Upper lobe of left lung (tissue), 6 donors: ENCODE measurements at places on chromosomes 16 and 17.

- DNase-seq = peak; percentile 10
Observed at GRCh38 chr17:41522301-41523224, 3.9 kb upstream of the KRT15 start.

DNA sequence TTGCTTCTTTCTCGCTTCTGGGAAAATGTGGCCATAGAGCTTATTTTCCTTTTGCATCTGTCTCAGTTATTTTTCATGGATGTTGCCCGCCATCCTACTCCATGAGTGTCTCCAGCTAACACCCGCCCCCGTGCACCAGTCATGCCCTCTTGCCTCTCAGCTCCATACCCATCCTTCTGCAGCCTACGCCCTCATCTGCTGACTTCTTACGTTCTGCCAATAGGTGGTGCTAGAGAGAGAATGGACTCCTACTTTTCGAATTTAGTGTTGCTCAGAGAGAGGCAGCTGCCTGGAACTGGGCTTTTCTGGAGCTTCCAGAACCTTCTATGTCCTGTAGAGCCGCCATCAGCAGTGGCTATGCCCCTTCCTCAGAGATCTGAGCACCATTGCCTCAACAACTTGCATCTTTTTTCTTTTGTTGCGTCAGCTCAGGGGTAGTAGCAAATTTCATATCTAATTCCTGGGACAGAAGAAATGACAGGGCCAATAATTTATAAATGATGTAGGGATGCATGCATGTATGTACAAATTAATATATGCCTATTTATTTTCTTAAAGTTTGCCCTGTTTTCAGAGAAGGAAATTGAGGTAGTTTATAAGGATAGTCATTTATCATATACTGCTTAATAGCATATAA is 119.7 kb upstream of the MYOCD start:
- DNase-seq = no peak

DNA sequence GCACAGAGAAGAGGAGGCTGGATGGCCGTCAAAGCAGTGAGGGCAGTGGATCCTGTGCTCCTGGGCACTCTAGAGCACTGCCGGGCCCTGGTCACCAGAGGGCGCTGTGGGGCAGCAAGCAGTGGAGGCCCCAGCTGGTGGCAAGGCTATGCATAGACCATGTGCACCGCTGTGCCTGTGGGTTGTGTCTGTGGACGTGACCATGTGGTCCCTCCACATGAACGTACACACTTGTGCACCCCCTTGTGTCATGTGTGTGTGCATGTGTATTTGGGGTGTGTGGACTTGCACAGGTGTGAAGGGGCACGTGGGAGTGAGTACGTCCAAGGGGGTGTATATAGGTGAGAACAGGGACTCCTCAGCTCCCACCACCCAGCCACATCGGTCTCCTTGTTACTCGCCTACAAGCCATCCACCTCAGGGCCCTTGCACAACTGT is 4.4 kb upstream of the MAP2K3 start:
- peak; percentile 95 for DNase-seq

GRCh38 chr17:77916703-77917481 is 41.6 kb upstream of the TNRC6C start:
- DNase-seq = peak; percentile 43

GRCh38 chr17:73770115-73770848 is 126.0 kb upstream of the SDK2 start:
- DNase-seq = no peak

- DNase-seq = no peak
Observed at GRCh38 chr16:13178318-13178717, 276.9 kb downstream of the SHISA9 start.

- no peak for DNase-seq
Observed at GRCh38 chr16:79593074-79593531, 7.4 kb downstream of the MAF start.

- DNase-seq = no peak
Observed at GRCh38 chr17:76674600-76674999, 31.0 kb upstream of the ST6GALNAC1 start.

DNA sequence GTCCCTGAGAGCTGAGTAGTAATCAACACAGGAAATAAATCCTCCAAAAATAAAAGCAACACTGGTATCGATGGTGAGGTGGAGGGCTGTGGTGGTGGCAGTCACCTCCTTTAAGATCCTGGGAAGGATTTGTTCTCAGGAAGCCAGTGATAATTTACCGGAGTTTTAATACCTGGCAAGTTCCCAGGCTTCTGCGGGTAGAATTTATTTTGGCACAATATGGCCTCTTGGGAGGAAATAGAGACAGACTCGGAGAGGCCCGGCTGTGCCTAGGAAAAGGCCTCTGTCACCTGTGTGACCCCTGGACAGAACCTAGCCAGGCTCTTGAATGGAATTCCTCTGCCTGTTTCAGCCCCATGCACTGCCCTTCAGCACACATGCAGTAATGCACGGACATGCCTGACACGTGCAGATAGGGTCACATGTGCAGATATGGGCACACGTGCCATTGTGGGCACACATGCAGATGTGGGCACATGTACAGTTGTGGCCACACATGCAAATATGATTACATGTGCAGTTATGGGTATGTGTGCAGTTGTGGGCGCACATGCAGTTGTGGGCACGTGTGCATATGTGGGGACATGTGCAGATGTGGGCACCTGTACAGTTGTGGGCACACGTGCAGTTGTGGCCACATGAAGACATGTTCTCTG is 33.5 kb downstream of the MGAT5B start:
- no peak for DNase-seq

GRCh38 chr17:69524854-69525253 is 110.4 kb downstream of the MAP2K6 start:
- no peak for DNase-seq

GRCh38 chr16:85699628-85700027 is 10.9 kb upstream of the GINS2 start:
- no peak for DNase-seq

GRCh38 chr17:79826204-79826680 is 13.0 kb downstream of the CBX4 start:
- no peak for DNase-seq

DNA sequence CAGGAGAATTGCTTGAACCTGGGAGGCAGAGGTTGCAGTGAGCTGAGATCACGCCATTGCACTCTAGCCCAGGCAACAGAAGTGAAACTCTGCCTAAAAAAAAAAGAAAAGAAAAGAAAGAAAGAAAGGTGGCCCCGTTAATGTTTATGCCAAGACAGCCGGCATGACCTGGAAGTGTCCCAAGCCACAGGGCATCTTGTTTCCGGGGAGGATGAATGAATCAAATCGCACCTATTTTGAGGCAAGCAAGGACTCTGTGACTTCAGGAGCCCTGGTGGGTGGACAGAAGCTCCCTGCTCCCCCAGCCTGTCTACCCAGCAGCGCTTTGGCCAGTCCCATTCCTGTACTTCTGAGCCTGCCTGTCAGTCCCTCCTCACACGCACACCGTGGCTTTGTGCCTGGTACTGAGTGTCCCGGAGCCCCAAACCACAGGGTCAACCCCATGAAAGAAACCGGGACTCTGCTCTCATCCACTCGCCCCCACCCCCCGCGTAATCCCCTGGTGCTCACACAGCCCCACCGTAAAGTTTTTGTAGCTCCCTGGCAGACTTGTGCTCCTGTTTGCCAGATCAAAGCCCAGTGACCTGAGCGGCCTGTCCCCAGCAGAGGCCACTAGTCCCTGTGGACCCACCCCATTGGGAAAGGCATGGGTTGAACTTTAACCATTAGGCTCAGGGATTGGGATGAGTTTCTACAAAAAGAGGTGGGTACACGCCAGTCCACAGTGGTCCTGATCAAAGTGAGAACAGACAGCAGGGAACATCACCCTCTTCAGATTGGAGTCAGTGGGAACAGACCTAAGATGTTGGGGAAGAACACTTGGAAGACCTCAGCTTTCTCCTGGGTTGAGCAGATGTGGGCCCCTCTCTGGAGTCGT is 19.3 kb downstream of the CD2BP2 start:
- DNase-seq = no peak

DNA sequence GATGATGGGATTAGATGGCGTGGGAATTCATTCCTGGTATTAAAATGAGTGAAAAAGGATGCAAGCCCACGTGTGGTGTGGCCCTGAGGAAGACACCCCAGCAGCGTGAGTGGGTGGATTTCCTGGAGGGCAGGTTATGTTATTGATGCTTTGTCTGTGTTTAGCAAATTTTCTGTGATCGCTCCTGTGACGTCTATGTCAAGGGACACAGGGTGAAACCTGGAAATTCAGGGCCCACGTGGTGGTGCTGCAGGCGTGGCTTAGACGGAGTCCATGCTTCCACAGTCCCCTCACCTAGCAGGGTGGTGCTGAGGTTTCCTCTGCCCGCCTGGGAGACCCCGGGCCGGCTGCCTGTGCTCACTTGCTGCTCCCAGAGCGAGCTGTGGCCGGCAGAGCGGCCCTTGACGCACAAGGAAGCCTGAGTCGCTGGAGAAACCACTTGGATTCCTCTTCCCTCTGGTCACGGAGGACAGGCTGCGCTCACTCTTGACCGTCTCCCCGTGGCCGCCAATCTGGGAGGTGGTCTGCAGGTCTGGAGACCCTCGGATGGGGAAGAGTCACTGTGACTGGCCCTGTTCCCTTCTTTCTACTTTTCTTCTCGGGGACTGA is 23.4 kb downstream of the BAIAP2 start:
- no peak for DNase-seq

DNA sequence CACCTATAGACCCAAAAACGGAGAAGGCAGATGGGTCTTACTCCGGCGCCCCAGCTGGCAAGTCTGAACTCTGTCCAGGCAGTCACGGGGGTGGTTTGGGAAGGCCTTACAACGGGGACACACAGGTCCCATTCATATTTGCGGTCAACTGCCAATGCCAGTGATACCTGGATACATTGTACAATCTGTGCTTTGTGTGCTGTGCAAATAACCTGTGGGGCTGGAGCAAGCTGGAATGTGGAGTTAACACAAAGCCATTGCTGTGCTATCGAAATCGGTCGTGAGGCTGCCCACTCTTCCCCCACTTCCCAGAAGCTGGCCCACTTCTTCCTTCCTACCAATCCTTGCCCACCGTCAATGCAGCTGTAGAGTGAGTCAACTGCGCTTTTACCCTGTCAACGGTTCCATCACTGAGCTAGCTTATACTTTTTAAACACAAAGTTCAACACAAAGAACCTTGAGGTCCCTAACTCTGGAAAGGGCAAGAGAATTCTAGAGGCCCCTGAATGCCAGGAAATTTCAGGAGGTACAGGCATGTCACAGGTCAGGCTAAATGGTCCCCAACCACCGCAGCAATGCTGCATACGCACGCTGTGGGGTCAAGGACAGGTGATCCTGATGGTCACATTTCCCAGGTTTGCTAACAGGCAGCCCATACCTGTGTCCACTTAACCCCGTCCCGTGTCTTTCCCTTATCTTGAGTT is 122.8 kb downstream of the ZFHX3 start:
- peak; percentile 43 for DNase-seq

DNA sequence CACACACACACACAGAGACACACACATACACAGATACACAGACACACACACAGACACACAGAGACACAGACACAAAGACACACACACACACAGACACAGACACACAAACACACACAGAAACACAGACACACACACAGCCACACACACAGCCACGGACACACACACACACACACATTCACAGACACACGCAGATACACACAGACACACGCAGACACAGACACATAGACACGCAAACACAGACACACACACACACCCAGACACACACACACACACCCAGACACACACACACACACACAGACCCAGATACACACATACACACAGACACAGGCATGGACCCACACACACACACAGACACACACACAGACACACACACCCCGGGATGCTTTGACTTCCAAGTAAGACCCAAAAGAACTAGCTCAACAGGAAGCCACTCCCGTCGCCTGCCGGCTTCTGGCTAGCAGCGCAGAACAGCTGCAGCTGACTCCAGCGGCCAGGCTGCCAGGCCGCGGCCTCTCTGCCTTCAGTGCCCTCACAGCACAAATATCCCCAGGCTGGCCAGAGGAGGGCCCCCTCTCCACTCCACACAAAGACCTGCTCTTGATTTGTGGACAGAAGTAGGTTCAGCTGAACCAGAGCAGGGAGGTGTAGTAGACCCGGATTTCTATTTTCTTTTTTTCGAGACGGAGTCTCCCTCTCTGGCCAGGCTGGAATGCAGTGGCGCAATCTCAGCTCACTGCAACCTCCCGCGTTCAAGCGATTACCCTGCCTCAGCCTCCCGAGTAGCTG is 6.0 kb upstream of the CHRNE start:
- DNase-seq = peak; percentile 92

DNA sequence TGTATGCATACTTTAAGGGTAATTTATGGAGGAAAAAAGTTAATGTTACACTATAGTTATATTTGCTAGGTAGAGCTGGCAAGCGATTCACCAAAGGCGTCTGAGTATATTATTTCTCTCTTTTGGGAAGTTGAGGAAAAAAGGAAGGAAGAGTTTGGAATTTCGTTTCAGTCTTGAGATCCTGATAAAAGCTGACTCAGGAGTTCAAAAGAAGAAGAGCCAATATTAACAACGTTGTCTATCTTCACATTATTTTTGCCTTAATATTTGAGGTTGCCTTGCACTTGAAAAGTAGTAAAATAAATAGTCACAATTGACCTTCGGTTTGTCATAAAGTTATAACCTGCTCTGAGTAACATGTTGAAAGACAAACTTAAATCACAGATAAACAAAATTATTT is 888.6 kb downstream of the KCNJ2 start:
- no peak for DNase-seq

DNA sequence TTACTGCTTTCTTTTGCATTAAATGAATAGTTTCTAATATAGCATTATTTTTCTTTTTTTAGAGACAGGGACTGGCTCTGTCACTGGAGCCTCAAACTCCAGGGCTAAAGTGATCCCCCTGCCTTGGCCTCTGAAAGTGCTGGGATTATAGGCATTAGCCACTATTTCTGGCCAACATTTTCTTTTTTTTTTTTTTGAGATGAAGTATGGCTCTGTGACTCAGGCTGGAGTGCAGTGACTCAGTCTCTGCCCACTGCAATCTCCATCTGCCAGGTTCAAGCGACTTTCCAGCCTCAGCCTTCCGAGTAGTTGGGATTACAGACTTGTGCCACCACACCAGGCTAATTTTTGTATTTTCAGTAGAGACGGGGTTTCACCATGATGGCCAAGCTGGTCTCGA is 2.0 kb upstream of the DUXB start:
- DNase-seq = no peak

DNA sequence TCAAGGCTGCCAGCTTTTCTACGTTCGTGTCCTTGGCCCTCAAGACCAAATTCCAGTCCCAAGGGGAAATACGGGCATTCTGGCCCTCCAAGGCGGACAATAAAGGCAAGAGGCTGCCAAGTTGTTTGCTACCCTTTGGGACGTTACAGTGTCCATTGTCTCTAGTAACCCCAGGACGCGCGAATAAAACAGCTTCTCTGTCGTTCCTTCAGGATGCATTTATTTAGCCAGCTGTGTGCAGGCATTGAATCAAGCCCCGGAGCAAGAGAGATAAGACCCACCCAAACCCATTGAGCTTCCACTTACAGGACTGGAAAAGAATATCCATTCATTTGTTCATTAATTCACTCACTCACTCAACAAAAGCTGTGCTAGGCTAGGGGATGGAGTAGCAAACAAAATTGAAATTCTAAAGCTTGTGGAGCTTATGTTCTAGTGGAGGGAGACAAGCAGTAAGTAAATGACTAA is 656 bp downstream of the MRPL58 start:
- DNase-seq = no peak
